ENCODE measurements at places on chromosomes 5 and 9.
A peak's percentile ranks its signal among the peaks of the same experiment; 100 is the strongest.

DNA sequence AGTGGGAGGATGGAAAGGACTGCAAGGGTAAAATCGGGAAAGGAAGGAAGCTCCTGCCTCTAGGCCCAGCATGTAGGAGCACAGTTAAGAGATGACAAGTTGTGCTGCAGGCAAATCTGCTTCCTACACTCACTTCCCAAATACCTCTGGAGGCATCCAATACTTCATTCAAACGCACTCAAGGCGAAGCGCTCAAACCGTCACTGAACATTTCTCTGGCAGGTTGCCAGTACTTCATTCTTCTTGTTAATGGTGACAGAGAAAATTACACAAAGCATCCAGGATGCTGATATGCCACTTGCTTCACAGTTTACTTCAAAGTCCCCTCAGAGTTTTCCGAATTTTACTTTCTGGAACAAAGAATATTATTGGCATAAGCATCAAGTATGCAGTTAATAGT lies 59.8 kb downstream of the NREP start:
- DNase-seq = no peak

GRCh38 chr9:126638571-126639132 lies 24.9 kb downstream of the LMX1B start:
- no peak for DNase-seq

- DNase-seq = no peak
Measured at GRCh38 chr9:89661391-89661949, 56.7 kb downstream of the GADD45G start.

DNA sequence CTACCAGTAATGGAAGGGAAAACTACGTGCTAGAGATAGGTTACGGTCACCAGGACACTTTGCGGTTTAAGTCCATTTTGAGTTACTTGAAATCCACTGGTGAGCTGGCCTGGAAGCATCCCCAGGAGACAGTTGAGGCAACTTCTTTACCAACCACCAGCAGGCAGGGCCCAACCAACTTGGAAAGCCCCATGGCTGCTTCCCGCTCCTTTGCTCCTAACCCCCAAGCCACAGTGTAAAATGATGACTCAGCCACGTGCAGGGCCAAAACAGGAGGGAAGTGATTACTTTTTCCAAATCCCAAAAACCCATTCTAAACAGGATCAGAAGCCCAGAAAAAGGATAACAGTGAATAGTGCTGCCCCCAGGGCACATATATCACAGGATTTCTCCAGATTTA lies 87.4 kb downstream of the PAX5 start:
- DNase-seq = no peak

DNA sequence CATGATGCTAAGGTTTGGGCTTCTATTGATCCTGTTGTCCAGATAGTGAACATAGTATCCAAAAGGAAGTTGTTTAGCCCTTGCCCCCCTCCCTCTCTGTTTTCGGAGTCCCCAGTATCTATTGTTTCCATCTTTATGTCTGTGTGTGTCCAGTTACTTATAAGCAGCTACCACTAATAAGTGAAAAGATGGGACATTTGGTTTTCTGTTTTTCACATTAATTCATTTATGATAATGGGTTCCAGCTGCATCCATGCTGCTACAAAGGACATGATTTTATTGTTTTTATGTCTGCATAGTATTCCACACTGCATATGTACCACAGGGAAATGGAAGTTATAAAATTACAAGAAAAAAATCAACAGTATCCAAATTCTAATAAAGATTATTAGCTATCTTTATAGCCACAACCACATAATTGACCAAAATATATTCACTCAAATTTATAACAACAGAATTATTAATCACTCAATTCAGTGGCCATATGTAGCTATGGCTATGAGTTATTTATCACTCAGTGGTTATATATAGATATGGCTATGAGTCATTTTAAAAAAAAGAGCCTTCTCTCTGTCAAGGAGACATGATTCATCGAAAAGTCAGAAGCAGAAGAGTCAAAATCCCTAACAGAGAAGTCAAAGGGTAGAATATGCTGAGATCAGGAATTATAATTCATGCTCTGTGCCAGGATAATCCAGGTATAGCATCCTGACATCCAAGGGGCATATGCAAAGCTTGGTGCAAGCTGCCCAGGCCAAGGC lies 367.5 kb downstream of the DEPDC1B start:
- peak; percentile 23 for DNase-seq

DNA sequence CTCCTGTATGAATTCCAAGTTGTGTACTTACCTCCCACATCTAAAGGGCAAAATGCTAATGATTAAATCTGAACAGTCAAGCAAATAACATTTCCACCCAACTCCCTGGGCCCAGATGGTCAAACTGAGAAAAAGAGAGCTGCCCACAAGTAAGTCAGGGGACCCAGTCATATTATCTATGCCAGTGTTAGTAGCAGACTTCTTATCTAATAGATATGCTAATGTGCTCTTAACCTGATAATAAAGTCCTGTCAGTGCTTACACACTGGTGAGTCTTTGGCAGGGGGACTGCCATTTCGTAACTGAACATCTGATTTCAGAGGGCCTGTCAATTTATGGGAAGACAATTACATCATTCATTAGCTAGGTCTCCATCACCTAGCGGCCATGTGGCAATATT lies 292.3 kb upstream of the WWC1 start:
- peak; percentile 5 for DNase-seq

- DNase-seq = no peak
Measured at GRCh38 chr5:63822614-63823013, 139.6 kb downstream of the HTR1A start.

GRCh38 chr9:36005891-36006290 lies 30.8 kb upstream of the RECK start:
- no peak for DNase-seq

- peak; percentile 61 for DNase-seq
Measured at GRCh38 chr9:108786901-108787689, 68.7 kb downstream of the ACTL7B start.

DNA sequence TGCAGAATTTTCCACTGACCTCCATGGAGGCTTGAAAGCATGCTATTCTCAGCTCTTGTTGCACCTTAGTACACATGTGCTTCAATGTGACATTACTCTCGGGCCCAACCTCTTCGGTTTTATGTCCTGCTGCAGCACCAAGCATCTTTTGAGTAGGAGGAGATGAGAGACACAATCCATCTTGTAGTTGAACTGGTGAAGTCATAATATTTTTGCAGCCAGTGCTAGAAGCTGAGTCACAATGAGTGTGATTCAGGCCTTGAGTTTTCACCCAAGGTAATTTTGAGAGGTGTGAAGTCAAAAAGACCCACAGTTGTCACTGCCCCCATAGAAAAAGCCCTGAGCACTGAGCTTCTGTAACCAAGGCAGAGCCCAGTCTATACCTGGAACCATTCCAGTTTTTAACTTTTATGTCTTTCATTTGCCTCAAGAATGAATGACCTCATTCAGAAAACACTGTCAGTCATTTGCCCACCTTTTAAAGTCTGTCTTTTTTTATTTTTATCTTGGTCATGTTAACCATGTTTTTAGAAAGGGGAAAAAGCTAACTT lies 117.7 kb downstream of the ZNF462 start:
- peak; percentile 75 for DNase-seq

Measured in kidney glomerular epithelial cell (primary cell).